ENCODE measurements at places on chromosomes 12 and 14.

- DNase-seq = no peak
Observed at GRCh38 chr12:106133136-106134087, 5.3 kb downstream of the NUAK1 start.

GRCh38 chr14:104360501-104360900 is 219.1 kb upstream of the C14orf180 start:
- no peak for DNase-seq

DNA sequence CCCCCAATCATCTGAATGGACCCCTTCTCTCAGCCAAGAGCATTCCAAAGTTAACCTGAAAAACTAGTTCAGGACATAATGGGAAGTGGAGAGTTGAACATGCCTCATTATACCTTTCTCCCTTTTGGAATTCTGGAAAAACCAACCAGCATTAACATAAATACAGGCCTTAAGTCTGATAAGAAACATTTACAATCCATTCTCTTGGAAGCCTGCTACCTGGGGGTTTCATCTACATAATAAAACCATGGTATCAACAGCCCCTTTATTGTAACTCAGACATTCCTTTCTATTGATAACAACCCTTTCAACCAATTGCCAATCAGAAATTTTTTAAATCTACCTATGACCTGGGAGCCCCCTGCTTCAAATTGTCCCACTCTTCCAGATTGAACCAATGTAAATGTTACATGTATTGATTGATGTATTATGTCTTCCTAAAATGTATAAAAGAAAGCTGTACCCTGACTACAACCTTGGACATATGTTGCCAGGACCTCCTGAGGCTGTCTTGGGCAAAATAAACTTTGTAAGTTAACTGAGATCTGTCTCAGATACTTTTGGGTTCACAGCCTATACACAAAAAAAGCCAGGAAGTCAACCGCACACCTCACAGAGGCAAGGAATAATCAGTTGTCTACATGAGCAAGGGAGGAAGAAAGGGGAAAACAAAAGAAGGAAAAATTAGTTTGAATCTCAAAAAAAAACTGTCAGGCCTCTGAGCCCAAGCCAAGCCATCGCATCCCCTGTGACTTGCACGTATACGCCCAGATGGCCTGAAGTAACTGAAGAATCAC is 17.6 kb upstream of the SSTR1 start:
- DNase-seq = no peak

GRCh38 chr12:105978686-105979085 is 160.1 kb downstream of the NUAK1 start:
- DNase-seq = no peak

DNA sequence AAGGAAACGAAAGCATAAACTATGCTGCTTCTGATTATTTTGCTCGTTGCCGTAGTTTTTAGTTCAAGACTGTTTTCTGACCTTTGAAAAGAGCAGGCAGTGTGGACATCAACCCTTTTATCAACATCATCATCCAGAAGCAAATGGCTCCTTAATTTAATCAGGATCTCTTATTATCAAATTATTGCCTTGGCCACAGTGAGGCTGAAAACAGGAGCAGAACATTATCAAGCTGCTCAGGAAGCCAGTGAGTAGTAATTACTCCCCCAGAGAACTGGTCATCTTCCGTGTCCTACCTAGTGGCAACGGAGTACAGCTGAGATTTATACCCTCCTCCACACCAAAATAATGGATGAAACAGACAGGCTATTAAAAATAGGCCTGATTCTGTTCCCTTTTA is 2.2 kb upstream of the DIABLO start:
- no peak for DNase-seq

- DNase-seq = no peak
Observed at GRCh38 chr14:88612981-88613380, 50.1 kb downstream of the ZC3H14 start.
